Endothelial cell of umbilical vein (primary cell): ENCODE measurements at places on chromosomes 16 and 17. TPM values are rescaled to one million over a fixed set of nuclear protein-coding genes. Genes with fewer than 3 reads are reported as not detected.

RND2 gene
- 0.53 and 0.97 TPM in 2 replicates for total RNA-seq

IGFBP4 gene
- 585 and 618 TPM in 2 replicates for total RNA-seq

KRTAP17-1 gene
- total RNA-seq = not detected in 2 replicates

PRSS22 gene
- not detected in 2 replicates for total RNA-seq

TEX14 gene
- not detected in 2 replicates for total RNA-seq

C16orf46 gene
- total RNA-seq = 0.53 TPM in 1 of 2 replicates, not detected in the other

DRG2 gene
- 55.4 and 60.4 TPM in 2 replicates for total RNA-seq

TNS4 gene
- total RNA-seq = not detected in 2 replicates

SRCAP gene
- total RNA-seq = 67.6 and 77.7 TPM in 2 replicates

BIRC5 gene
- total RNA-seq = 74.6 and 85.8 TPM in 2 replicates

RUNDC3A gene
- total RNA-seq = not detected in 2 replicates

SHISA9 gene
- not detected in 2 replicates for total RNA-seq

PYY gene
- not detected in 2 replicates for total RNA-seq

CCL3 gene
- not detected in 2 replicates for total RNA-seq

LHX1 gene
- total RNA-seq = not detected in 2 replicates

PPP1R27 gene
- not detected in 2 replicates for total RNA-seq

KRTAP2-3 gene
- not detected in 2 replicates for total RNA-seq

CSH1 gene
- total RNA-seq = not detected in 2 replicates

GP2 gene
- total RNA-seq = not detected in 2 replicates

KIF2B gene
- not detected in 2 replicates for total RNA-seq

KCNH6 gene
- not detected in 2 replicates for total RNA-seq

PCGF2 gene
- total RNA-seq = 77.5 and 78.4 TPM in 2 replicates

PPY gene
- not detected in 2 replicates for total RNA-seq

PERCC1 gene
- total RNA-seq = not detected in 2 replicates

DNAI2 gene
- not detected in 2 replicates for total RNA-seq

PEX12 gene
- total RNA-seq = 2.8 and 3.4 TPM in 2 replicates

SNX11 gene
- total RNA-seq = 23.4 and 26.4 TPM in 2 replicates

GLP2R gene
- not detected in 2 replicates for total RNA-seq

CEP112 gene
- total RNA-seq = 21.3 and 25.3 TPM in 2 replicates

GRIN2A gene
- not detected in 2 replicates for total RNA-seq

MATCAP1 gene
- 45.8 and 53.3 TPM in 2 replicates for total RNA-seq

CD68 gene
- 2.9 and 4.5 TPM in 2 replicates for total RNA-seq

SLC35G3 gene
- total RNA-seq = not detected in 2 replicates

CD300H gene
- total RNA-seq = not detected in 2 replicates

JMJD8 gene
- 53.4 and 55.1 TPM in 2 replicates for total RNA-seq

HOXB7 gene
- 24.5 and 29.8 TPM in 2 replicates for total RNA-seq

CPHXL2 gene
- not detected in 2 replicates for total RNA-seq

NOMO2 gene
- total RNA-seq = 155 and 219 TPM in 2 replicates

CDRT15 gene
- total RNA-seq = not detected in 2 replicates
